ENCODE measurements at places on chromosomes 16 and 17. TPM values are rescaled to one million over a fixed set of nuclear protein-coding genes. Genes with fewer than 3 reads are reported as not detected.

Gene SPATA2L
- total RNA-seq = 15.8 TPM

DNA sequence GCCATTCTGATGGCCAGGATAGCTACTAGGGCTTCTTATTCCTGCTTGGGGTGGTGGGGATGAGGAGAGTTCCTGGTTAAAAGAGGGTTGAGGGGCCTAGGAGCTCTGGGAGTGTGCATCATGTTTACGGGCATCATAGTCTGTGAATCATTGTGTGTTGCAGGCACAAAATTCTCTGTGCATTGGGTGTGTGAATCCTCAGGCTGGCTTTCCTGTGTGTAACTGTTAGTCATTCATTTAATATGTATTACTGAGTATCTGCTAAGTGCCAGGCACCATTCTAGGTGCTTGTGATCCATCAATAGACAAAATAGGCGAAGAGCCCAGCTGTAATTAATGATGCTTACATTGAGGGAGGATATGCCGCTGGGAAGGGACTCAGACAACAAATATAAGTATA is 5.8 kb downstream of the PPY start:
- no peak overlapping the region for H3K27ac ChIP-seq
- no peak overlapping the region for H3K4me3 ChIP-seq
- DNase-seq = no peak
- no peaks in the 10 kb centered on the region for H3K4me1 ChIP-seq
- no peaks in the 10 kb centered on the region for H3K36me3 ChIP-seq

DNA sequence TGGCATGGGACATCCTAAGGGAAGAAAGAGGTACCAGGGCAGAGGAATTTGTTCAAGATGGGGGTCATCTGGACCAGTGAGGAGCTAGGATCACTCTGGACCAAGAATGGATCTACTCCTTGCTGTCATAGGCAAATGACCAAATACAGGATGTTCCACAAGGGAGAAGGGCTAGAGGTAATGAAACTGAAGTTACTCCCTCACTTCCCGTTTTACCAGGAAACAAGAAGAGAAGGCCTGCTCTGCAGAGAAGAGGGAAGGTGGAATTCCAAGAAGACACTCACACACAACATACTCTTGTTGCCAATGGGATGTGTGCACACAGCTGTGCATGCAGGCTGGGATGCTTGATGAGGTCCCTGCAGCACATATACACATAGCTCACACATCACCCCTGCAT is 38.6 kb downstream of the NEUROD2 start:
- no peaks in the 10 kb centered on the region for H3K36me3 ChIP-seq
- no peaks in the 10 kb centered on the region for H3K4me1 ChIP-seq
- DNase-seq = no peak
- no peaks in the 10 kb centered on the region for H3K27me3 ChIP-seq
- no peak overlapping the region for H3K27ac ChIP-seq

DNA sequence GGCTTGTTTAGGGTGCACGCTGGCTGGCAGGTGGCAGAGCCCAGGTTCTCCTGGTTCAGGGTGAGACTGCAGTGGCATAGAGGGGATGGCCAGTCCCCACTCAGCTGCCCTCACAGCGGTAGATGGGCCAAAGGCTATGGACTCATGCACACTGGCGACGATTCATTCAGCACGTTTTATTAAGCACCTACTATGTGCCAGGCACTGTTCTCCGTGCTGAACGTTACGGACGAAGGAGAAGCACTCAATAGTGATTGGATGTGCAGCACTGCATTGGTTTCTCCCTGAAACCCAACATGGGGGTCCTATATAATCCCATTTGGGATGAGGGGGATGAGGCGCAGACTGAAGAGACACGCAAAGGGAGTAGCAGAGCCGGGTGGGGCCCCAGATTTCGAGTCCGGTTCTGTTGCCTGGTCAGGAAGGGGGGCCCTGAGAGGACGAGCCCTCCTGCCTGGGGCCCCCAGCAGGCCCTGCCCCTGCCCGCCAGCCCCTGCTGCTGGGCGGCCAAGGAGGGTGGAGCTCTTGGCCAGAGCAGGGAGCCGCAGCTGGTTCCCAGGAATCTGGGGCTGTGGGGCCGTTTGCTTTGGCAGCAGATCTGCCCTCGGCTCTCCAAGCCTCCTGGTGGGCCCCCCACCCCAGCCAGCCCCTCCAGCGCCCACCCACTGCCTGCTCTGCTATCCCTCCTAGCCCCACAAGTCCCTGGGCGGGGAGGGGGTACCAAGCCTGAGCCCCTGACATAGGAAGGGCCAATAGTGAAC is 8.8 kb downstream of the GLIS2 start:
- peak overlapping the region; percentile 59 for H3K27ac ChIP-seq
- DNase-seq = no peak
- peaks cover 21% of the 10 kb centered on the region for H3K4me1 ChIP-seq

DNA sequence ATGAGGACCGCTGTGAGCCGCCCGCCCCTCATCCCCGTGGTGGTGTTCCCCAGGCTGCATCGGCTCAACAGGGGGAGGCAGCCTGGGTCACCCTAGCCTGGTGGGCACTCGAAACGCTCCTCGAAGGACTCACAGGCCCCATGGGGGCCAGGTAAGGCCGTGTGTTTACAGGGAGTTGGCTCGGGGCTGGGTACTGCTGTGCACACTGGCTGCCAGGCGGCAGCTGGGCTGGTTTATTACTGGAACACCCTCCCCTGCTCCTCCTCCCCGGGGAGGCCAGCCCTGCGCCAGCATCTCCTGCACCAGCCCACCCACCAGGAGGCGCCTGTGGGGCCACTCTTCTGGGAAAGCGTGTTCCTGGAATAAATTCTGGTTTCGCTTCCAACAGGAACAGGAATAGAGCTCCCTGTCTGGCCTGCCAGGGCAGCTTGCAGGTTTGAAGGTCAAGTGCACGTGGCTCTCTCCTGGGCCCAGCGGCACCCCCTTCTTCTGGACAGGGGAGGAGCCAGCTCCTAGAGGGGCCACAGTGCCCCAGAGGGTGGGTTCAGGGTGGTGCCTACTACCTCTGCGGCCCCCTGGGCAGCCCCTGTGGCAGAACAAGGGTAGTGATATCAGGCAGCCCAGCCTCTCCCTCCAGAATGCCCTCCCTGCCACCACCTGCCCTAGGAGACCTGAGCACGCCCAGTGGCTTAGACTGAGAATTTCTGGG is 11.3 kb downstream of the MCRIP1 start:
- no peaks in the 10 kb centered on the region for H3K27me3 ChIP-seq
- H3K27ac ChIP-seq = peak overlapping the region; percentile 62
- DNase-seq = peak; percentile 92
- H3K4me3 ChIP-seq = no peak overlapping the region
- peaks cover 11% of the 10 kb centered on the region for H3K4me1 ChIP-seq
